ENCODE measurements at places on chromosomes 7 and 10.

DNA sequence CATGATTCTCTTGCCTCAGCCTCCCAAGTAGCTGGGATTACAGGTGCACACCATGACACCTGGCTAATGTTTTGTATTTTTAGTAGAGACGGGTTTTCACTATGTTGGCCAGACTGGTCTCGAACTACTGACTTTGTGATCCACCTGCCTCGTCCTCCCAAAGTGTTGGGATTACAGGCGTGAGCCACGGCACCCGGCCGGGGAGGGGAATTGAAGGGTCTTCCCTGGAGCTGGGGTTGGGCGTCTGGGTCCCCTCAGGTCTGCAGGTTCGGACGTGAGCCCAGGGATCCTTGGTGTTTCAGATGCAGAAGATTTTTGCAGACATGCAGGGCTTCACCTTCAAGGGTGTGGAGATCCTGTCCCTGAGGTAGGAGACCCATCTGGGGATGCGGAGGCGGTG, 6.0 kb upstream of the MUC12 start:
- no peak for DNase-seq

DNA sequence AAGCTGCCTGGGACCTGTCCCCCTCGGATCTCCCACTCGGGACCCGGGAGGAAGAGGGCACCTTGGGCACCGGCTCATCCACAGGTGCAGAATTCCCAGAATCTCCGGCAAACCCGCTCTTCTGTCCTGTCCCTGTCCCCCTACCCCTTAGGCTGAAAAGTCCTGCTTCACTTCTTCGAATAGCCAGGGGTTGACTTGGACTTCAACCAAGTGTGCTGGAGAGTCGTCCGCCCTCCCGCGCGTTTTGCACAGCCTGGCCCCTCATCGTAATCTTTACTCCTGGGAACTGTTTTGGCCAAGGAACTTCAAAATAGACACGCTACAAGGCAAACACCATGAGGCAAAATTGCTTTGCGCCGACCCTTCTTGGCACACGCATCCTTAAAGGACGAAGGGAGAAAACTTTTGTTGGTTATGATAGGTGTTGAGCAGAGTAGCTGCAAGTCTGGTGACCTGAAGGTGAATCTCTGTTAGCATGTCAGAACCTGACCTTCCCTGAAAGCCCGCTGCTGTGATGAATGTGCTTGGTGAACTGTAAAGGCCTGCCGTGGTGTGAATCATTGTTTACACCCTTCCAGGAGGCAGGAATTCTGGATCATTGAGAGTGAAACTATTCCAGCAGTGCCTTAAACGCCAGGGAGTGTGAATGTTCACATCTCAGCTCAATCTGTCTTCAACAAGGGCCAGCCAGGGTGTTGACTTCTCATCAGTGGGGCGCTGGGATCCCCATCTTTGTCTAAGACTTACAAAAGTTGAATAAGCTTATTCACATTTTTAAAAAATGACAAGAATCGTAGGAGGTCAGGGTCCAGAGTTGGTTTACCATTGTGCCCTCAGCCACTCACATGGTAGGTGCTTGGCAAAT, 589 bp upstream of the RAPGEF5 start:
- DNase-seq = no peak

DNA sequence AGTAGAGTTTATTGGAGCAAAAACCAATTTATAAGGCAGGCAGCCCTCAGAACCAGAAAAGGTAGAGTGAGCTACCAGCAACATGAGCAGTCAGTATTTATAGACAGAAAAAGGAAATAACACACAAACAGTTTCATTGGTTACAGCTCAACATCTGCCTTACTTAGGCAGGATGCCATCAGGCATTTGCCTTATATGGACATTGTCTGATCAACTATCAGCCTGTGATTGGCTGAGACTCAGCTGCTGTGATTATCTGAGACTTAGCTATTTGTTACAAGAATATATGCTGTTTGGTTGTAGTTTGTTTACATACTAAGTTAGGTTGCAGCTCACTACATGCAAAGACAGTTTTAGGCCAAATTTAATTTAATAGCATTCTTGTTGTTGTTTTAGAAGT, 60.4 kb upstream of the CDK1 start:
- DNase-seq = no peak

DNA sequence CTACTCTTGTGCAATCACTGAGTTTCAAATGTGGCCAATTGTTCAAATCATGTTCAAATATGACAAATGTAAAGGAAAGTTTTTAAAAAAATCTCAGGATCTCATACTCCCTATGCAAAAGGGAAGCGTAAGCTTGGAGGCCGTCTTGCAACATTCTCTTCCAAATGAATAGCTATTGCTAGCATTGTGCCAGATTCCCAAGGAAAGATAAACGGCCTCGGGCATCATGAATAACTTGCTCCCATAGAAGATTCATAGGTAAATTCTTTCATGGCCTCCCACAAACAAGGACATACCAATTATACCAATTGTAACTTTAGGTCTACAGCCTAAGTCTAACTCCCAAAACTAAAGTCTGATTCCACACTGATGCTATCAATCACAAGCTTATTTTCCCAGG, 416.9 kb downstream of the THSD7A start:
- DNase-seq = no peak

DNA sequence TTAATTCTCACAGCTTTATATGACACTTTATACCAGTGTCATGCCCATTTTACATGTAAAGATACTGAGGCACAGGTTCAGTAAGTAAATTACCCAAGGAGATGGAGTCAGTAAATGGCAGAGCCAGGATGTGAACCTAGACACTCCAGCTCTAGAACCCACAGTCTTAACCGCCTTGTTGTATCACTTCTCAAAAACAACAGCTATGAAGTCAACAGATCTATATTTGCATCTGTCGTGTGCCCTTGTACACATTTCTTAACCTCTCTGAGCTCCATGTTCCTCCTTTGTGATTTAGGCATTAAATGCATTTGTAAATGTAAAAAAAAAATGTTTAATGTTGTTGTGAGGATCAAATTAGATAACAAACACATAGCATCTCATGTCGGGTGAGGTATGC, 716.2 kb downstream of the SUGCT start:
- no peak for DNase-seq

GRCh38 chr7:128940494-128941322, 3.0 kb downstream of the IRF5 start:
- DNase-seq = no peak

DNA sequence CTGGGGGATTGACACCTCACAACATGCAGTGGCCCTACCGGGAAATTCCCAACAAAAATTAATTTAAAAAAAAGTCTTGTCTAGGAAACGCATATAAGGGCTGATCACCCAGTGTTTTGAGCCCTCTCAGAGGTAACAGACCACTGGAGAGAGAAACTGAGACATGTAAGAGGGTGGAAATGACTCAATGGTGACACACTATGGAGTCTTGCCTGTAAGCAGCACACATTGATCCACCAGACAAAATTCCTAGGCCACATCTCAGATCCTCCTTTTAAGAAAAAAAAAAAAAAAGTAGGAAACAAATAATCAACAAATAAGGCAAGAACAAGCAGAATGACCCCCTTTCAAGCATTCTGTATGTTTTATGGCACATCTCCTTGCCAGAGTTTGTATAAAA, 296.2 kb downstream of the MAGI2 start:
- no peak for DNase-seq

- no peak for DNase-seq
These were observed 517.5 kb upstream of the GALNT17 start for GRCh38 chr7:70614237-70615045.

GRCh38 chr10:121485436-121486139, 112.7 kb downstream of the FGFR2 start:
- DNase-seq = no peak

- DNase-seq = no peak
These were observed 92.4 kb upstream of the RPA3 start for GRCh38 chr7:7810826-7811225.

DNA sequence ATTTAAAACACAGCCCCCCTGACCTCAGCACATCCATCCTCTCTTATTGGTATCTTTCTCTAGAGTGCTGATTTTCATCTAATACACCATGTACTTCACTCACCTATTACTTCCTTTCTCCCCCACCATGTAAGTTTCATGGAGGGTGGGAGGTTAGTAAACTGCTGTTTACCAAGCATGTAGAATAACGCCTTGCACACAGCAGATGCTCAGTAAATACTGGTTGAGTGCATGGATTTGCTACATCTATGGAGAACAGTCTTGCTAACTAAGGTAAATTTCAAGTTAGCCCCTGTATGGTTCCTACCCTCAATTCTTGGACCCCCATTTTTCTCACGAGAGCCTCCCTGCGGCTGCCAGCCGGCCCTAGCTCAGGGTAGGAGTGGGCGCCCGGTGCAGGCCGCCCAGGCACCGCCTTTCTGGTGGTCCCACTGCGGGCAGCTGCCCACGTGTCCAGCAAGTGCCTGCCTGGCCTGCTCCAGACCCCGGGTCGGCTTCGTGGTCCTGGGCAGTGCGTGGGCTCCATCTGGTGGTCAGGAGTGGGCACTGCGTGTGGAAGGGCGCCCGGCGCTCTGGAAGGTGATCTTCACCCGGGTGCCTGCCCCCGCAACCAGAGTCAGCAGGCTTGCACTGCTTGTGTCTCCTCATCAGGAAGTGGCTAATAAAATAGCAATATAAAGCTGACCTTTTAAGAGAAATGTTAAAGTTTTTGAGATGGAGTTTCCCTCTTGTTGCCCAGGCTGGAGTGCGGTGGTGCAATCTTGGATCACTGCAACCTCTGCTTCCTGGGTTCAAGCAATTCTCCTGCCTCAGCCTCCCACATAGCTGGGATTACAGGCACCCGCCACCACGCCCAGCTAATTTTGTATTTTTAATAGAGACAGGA, 63.4 kb upstream of the DNAJB6 start:
- peak; percentile 36 for DNase-seq

DNA sequence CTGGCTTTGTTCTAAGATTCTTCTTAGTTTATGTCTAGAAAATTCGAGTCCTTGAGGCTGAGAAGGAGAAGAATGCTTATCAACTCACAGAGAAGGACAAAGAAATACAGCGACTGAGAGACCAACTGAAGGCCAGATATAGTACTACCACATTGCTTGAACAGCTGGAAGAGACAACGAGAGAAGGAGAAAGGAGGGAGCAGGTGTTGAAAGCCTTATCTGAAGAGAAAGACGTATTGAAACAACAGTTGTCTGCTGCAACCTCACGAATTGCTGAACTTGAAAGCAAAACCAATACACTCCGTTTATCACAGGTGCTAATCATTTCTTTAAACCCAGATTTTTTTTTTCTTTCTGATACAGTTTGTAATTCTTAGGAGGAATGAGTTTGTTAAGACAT, 6.7 kb downstream of the CEP55 start:
- no peak for DNase-seq

- DNase-seq = no peak
These were observed 32.1 kb downstream of the EN2 start for GRCh38 chr7:155489862-155490696.

DNA sequence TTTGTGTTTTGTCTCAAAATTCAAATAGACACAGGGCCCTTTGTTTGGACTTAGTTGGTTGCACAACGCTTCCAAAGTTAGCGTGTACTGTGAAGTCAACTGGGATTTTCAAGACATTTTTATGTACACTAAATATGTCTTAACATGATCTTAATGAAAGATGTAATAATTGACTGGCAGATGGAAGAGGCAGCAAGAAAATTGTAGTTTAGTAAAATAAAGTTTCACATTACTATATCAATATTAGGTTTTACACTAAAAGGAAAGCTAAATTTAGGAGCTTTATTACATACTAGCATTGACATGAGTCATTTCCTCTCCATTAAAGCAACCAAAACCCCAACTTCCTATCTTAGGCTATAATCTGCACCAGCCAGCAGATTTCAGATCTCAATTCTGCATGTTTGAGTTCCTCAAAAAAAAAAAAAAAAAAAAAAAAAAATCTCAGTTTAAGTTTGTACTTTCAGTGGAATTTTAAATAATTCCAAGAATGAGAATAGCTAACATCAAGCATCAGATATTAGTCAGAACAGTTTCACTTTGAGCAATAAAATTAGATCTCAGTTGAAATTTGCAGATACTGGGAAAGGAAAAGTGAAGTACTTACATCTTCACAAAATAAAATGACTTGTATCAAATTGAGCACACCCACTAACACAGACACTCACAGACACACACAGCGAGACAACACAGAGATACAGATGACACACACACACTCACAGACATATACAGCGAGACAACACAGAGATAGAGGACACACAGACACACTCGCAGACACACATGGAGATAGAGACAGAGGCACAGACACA, 346.6 kb upstream of the KLF6 start:
- DNase-seq = no peak

DNA sequence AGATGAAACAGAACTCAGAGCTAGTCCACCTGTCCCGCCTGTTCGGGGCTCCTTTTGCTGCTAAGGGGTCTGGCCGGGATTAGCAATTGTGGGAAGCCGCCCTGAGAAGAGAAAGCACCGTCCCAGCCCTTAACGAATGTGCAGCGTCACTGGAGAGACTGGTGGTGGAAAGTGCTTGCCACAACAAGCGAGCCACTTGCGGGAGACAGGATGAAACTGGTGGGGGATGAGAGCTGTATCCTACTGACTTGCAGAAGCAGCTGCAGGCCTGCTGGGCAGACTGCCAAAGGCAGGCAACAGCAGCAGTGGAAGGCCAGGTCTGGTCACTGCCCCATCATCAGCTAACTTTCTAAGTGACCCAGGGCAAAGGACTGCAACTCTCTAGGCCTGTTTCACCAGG, 95.4 kb downstream of the FAM53B start:
- DNase-seq = peak; percentile 60

- peak; percentile 60 for DNase-seq
These were observed 7.2 kb downstream of the WDR37 start for GRCh38 chr10:1063232-1063865.

GRCh38 chr10:24239289-24240040, 30.5 kb downstream of the KIAA1217 start:
- no peak for DNase-seq

DNA sequence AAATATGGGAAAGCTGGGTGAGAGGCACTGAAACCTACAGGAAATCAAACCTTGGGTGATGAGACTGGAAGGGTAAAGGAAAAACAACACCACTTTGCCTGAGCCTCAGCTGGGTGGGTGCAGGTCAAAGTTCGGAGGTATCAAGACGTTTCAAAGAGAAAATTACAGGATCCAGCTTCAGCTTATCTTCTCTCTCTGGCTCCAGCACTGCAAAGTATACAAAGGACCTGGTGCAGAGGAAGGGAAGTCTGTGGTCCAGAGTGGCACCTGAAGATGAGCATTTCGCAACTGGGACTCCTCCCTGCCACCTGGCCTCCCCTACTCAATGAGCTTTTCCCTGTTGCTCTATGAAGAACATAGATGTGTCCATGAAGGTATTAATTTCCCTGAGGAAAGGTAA, 6.4 kb upstream of the FXYD4 start:
- no peak for DNase-seq

Data from CD8-positive, alpha-beta T cell (primary cell).